Dermis blood vessel endothelial cell (primary cell): ENCODE measurements at places on chromosomes 1 and 21.

DNA sequence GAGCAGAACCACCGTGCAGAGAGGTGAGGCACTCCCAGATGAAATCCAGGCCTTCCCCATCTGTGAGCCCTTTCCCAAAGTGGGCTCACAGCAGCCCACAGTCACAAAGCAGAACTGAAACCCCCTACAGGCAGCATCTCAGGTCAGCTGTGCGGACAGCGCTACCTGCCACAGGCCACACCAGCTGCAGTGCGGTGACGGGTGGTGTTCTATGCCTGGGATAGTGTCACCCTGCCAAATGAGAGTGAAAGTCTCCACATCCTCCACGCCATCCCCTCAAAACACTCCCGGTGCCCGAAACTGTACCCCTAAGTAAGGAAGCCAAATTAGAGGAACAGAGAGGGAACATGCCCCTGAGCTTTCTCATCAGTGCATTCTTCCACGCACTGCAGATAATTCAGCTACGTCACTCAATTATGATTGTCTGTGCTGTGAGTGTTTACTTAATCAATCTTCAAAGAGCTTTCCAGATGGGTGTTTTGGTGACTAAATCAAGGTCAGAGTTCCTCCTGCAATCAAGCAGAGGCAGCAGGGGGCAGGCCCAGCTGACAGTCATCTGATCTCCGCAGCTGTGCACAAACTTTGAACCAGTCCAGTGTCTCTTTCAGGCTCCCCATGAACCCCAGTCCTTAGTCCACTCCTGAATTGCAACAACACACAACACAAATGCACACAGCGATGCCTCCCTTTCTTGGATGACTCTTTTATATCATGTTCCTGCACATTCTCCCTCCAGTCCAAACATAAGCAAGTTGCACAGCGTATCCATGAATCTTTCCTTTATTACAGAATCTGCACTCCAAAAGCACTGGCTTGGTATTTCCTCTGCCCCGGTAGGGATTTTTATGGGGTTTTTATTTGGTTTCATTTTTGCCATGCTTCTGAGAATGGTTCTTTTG is 150.0 kb downstream of the TOMM20 start:
- DNase-seq, result peak; percentile 94

GRCh38 chr1:55720261-55720660 is 505.1 kb upstream of the USP24 start:
- no peak for DNase-seq

- no peak for DNase-seq
Measured at GRCh38 chr1:9361630-9362260, 69.1 kb downstream of the SPSB1 start.

GRCh38 chr1:152190589-152190988 is 31.6 kb upstream of the RPTN start:
- no peak for DNase-seq

DNA sequence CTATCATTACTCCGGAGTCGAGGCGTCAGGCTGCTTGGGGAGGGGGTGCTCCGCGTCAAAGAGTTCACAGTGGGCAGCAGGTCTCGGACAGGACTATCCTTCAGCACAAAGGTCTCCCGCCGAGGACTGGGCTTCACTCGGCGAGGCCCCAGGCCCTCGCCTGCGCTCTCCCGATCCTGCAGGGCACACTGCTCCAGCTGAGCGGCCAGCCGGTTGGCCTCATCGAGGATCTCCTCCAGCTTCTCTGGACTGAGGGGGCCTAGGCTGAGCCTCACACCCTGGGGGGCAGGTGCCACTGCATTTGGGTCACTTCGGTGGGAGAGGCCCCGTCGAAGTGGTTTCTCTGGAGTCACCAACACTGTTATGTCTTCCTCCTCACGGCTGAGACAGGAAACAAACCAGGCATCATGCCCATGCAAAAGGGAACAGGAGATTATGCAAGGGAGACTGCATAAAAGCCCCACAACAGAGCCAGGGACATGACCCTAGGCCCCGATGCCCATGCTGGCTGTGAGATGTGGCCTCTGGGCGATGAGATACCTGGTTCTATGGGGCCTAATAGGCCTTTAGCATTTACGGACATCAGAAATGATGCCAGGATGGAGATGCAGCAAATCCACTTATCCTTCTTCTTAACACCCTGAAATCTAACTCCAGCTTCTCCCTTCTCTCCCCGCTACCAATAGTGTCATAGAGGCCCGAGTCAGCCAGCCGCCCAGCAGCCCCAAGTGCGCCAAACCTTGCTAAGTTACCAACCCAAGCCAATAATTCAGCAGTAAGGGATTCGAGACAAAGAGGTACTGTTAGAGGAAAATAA is 1.1 kb downstream of the PSRC1 start:
- DNase-seq, result no peak

DNA sequence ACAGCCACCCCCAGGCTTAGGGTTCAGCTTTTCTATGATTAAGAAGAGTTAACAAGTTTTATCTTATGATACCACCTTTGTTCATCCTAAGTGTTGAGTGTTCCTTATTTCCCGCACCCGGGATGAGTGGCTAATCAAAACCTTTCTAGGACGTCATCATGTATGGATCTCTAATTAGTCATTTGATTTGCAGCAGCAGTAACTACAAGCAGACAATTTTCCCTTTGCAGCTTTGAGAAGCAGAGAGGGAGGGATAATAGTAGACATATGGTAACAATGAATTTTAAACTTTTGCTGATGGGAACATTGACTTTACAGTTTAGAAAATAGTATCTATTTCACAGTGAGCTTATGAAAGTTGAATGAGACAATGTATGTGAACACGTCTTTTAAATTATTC is 30.8 kb upstream of the SLC35F3 start:
- DNase-seq, result no peak

GRCh38 chr1:165376041-165376810 is 19.7 kb upstream of the LMX1A start:
- DNase-seq, result peak; percentile 86
